H1 (cell line): ENCODE measurements at places on chromosomes 7 and 10.

- no peak for DNase-seq
These were observed 4.2 kb upstream of the ACSL5 start for GRCh38 chr10:112369495-112370423.

DNA sequence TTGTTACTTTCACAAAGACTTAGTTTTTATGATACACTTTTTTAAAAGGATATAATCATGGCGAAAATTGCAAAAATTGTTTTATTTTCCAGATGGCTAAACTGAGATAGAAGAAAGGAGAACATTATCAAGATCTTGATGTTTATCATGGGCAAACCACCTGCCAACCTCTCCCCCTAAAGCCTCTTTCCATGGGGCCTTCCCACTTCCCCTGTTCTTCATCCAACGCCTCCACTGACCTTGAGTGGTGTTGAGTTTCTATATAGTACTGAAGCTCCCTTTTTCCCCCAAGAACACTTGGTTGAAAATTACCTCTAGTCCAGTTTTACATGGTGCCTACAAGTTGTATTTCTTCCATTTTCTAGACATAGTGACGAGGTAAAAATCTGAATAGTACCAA, 5.0 kb downstream of the CREB3L2 start:
- DNase-seq = no peak

GRCh38 chr10:118663176-118663575, 67.7 kb upstream of the PRLHR start:
- no peak for DNase-seq

DNA sequence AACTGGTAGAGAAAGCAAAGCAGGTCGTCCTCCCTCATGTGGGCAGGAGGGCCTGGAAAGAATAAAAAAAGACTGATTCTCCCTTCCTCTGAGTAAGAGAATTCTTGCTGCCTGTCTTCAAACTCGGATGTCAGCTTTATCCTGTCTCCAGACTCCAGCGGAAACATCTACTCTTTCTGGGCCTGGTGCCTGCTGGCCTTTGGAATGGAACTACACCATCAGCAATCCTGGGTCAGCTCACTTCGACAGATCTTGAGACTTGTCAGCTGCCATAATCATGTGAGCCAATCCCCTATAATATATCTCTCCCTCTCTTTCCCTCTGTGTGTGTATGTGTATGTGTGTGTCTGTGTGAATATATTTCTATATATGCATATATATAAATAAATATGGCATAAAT, 411.0 kb upstream of the DPP6 start:
- DNase-seq = no peak

GRCh38 chr10:21737106-21737505, 203.1 kb downstream of the MLLT10 start:
- DNase-seq = no peak

- no peak for DNase-seq
These were observed 359.3 kb downstream of the HGF start for GRCh38 chr7:81410471-81411117.

DNA sequence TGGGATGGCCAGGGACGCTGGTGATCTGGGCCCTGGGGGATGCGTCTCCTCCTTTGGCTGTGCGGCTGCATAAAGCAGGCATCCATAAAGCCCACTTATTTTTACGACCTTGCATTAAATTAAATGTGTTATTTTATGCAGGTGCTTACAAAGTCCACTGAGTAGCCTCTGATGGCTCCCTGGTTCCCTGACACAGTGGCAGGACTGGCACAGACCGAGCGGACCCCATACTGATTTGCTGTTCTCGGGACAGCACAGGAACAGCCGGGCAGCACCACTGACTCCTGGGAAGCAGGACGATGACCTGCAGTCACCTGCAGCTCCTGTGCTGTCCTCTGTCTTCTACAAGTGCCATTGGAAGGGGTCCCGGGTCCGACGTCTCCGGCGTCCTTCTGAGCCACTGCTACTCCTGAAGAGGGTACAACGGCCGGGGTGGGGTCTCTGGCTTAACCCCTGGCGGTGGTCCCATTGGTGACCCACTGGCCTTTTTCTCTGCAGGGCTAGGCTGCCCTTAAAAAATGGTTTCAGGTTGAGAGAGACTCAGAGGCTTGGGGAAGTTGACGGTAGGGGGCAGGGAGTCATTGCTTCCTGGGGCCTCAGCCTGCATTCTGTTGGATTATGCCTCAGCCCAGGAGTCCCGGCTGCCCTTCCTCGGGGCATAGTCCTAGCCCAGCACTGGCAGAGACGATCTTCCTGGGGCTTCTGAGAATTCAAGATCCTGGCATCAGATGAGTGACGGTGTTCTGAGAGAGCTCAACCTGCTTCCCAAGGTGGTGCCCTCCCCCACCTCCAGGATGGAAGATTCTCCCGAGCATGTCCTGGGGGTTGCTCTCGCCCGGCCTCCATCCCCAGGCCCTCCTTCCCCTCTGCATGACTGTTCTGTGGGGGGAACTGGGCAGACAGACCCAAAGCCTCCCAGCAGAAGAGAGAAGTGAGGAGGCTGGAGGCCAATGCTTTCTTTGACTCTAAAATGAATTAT, 330.1 kb downstream of the ADARB2 start:
- no peak for DNase-seq

- no peak for DNase-seq
These were observed 173.4 kb upstream of the KLF14 start for GRCh38 chr7:130907439-130907838.

DNA sequence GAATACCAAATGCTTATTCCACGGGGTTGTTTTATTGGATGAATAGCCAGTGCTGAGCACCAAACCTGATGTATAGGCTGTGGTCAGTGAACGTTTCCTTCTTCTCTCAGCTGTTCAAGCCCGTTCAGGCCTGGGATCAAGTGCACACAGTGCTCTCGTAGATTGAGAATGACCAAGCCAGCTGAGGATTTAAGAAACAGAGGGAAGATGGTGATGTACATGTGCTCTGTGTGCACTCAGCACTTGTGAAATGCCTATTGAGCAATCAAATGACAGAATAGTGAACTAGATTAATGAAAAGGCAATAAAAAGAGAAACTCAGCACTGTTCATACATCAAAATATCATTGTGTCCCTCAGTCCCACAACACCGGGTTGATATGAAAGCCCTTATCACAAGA, 302.5 kb downstream of the BMPER start:
- DNase-seq = no peak

- no peak for DNase-seq
These were observed 6.4 kb downstream of the NEURL1 start for GRCh38 chr10:103499881-103500280.

DNA sequence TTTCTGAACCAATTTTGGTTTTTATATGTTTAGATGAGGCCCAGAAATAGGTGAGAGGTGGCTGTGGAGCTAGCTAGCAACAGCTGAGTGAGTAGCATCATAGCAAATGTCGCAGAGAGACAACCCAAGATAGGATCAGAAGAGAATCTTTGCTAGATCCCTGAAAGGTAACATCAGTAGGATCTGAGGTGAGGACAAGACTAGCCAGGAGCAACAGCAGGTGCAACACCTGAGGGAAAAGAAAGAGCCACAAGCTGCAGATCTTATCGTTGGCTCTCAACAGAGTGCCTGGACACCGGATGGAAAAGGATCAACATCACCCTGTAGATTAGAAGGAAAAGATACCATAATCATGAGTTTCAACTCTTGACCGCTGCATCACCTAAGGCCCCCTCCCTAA, 4.4 kb downstream of the ST8SIA6 start:
- DNase-seq = peak; percentile 10

DNA sequence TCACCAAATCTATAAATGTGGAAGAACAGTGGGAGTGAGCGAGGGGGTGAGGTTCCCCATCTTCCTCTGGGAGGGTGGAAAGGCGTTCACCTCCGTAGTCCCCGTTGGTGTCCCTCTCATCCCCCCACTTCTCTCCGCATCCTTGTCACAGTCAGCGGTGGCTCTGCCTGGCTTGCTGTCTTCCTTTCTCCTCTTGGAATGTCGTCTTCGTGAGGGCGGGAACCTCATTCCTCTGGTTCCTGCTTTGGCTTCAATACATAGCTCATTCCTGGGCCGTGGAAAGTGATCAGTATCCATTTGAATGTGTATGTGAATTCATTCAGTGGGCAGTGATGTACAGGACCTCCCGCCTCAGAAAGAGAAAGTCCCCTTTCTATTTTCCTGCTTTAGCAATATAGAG, 289.4 kb downstream of the CAMK1D start:
- DNase-seq = peak; percentile 23

GRCh38 chr10:6045314-6045848, 16.8 kb downstream of the IL2RA start:
- no peak for DNase-seq

GRCh38 chr10:109784236-109784635, 139.1 kb downstream of the XPNPEP1 start:
- DNase-seq = no peak
